Stimulated activated CD4-positive, alpha-beta T cell treated with anti-CD3 and anti-CD28 coated beads, Interleukin-1b, Interleukin-23, amount 100 ng/mL, for 1 hour (primary cell): ENCODE measurements at places on chromosomes 12 and 14.

GRCh38 chr14:102390064-102390855 is 27.5 kb downstream of the TECPR2 start:
- DNase-seq: no peak

GRCh38 chr12:119072440-119072839 is 91.1 kb downstream of the SRRM4 start:
- DNase-seq: no peak

- no peak for DNase-seq
Measured at GRCh38 chr14:55921511-55921910, 196.7 kb upstream of the PELI2 start.

- no peak for DNase-seq
Measured at GRCh38 chr12:113812411-113813228, 153.5 kb downstream of the RBM19 start.

- no peak for DNase-seq
Measured at GRCh38 chr14:100132903-100133510, 26.4 kb downstream of the DEGS2 start.
